ENCODE measurements at places on chromosomes 7 and 10. TPM values are rescaled to one million over a fixed set of nuclear protein-coding genes. Genes with fewer than 3 reads are reported as not detected.

TEX36 gene
- total RNA-seq, result not detected

TDRD1 gene
- total RNA-seq, result not detected

VCL gene
- total RNA-seq, result 283 TPM

SUFU gene
- 2.2 TPM for total RNA-seq

ACTL6B gene
- total RNA-seq, result not detected
